Activated T-cell treated with anti-CD3 and anti-CD28 coated beads, Interleukin-2, amount 50 U/mL, for 72 hours (primary cell): ENCODE measurements at places on chromosomes 2 and 18. TPM values are rescaled to one million over a fixed set of nuclear protein-coding genes. Genes with fewer than 3 reads are reported as not detected.

NEB gene
- 1.1 TPM for total RNA-seq

CDK15 gene
- not detected for total RNA-seq

DNAJC5G gene
- total RNA-seq = 0.31 TPM

C2orf92 gene
- total RNA-seq = 15.2 TPM

POTEI gene
- not detected for total RNA-seq

USP37 gene
- 31.6 TPM for total RNA-seq

TMEM247 gene
- total RNA-seq = not detected

FBXO48 gene
- total RNA-seq = 3.7 TPM

SH2D6 gene
- total RNA-seq = 4.0 TPM

KIDINS220 gene
- 31.4 TPM for total RNA-seq

TRIM43 gene
- total RNA-seq = not detected

GRHL1 gene
- 0.83 TPM for total RNA-seq

SP5 gene
- not detected for total RNA-seq
